Effector CD8-positive, alpha-beta T cell (primary cell): ENCODE measurements at places on chromosomes 7 and 10.

DNA sequence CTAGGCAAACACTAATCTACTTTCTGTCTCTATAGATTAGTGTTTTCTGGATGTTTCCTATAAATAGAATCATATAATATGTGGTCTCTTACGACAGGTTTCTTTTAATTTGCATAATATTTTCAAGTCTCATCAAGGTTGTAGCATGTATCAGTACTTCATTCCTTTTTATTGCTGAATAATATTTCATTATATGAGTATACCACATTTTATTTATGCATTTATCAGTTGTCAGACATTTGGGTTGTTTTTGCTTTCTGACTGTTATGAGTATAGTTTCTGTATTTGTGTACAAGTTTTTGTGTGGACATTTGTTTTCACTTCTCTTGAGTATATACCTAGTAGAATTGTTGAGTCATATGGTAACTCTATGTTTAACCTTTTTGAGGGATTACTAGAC lies 48.2 kb downstream of the SHOC2 start:
- no peak for DNase-seq

- DNase-seq, result no peak
These were observed 7.1 kb downstream of the KIF5B start for GRCh38 chr10:32049113-32049512.

DNA sequence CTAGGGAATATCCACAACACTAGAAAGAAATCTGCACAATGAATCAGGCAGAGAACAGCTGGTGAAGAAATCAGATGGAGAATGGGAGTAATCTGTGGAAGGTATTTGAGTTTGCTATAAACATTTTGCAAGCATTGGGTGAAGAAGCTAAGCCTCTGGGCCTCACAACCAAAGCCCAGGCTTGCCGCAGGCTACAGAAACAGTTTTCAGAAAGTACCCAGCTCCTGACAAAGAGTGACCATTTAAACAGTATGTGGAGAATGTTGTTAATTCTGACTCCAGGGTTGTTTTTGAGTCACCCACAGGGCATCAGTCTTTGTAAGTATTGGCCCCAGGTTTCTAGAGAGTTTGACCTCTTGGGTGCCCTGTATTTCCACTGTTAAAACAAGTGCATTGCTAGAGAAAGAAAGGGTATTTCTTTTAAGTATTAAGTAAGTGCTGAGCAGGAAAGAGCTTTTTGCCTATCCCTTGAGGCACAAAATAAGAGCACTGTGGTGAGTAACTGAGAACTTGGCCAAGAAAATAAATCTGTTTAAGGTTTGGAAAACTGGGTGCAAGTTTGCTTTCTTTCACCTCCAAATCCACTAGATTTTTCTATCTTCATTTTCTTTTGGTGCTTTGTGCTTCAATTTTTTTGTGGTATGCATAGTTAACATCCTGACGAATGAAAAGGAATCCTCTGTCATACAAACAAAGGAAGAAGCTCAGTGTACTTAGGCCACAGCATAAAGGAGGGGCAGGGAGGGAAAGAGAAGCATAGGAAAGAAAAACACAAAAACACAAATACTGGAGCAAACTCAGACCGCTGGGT lies 691.8 kb downstream of the SUGCT start:
- no peak for DNase-seq

DNA sequence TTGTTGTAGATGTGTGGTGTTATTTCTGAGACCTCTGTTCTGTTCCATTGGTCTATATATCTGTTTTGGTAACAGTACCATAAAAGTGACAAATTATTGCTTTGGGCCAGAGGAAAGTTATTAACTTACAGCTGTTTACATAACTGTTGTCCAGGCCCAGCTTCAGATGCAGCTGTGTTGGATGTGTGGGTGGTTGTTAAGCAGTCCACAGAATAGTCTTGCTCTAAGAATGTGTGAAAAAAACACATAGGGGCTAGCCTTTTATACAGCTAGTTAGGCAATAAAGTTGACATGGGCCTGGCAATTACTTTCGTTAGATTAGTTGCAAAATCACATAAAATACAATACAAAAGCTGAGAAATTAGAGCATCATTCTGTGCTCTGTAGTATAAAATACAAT lies 31.9 kb downstream of the DLD start:
- no peak for DNase-seq

DNA sequence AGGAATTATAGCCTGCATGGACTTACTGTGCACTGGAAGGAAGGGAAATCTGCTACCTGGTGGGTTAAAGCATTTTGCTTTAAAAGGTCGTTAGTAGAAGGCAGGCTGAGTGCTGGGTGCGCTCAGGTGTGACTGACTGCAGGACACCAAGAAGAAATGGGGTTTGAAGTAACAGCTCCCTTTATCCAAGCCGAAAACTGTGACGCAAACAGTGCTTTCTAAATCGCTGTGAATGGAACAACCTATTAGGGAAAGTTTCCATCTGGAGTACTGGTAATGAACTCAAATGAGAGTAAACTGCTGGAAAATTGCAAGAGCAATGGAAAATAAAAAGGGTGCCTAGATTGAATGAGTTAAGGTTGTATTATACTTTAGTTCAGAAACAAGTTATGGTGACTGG lies 95.3 kb downstream of the CNNM2 start:
- no peak for DNase-seq

- DNase-seq, result no peak
These were observed 157.4 kb upstream of the TCF7L2 start for GRCh38 chr10:112792487-112793201.

DNA sequence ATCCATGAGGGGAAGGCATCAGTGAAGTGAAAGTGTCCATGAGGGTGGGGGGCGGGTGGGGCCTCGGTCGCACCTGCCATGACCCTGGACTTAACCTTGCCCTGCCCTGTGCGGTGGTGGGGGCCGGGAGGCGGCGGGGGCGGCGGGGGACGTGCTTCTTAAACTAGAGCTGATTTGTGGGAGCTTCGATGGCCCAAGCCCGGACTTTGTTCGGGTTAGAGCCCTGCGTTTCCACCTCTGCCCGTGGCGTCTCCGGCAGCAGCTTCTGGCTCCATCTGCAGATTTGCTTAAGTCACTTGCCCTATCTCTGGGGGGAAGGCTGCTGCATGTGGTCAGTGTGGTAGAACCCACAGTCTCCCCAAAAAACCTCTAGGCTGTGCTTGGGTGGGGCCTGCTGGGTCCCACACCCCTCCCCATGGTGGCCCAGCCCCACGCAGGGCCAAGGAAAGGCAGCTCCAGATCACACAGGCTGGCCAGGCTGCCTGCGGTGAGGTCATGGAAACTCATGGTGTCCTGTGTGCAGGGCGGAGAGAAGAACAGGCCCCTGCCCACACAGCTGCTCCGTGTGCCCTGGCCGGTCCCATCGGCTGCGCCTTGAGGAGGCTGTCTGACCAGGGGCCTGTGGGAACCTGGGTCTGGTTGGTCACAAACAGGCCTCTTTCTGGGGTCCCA lies 93.2 kb downstream of the INPP5A start:
- DNase-seq, result no peak

- DNase-seq, result no peak
These were observed 2.6 kb upstream of the EGFR start for GRCh38 chr7:55016061-55016745.

DNA sequence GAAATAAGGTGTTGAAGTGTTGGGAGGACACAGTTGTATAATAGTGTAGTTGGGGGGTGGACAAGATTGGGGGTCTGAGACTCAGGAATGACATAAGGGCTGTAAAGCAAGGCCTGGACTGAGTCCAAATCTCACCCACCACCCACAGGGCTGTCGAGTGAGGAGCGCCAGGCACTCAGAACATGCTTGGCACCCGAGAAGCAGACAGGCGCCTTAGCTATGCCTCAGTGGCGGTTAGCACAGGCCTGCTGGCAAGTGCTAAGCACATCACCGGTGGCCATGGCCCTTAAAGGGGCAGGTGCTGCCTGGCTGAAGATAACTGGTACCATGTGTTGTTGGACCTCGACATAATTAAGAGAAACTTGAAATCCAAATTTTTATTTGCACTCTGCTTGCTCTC lies 90.7 kb downstream of the COL13A1 start:
- no peak for DNase-seq

DNA sequence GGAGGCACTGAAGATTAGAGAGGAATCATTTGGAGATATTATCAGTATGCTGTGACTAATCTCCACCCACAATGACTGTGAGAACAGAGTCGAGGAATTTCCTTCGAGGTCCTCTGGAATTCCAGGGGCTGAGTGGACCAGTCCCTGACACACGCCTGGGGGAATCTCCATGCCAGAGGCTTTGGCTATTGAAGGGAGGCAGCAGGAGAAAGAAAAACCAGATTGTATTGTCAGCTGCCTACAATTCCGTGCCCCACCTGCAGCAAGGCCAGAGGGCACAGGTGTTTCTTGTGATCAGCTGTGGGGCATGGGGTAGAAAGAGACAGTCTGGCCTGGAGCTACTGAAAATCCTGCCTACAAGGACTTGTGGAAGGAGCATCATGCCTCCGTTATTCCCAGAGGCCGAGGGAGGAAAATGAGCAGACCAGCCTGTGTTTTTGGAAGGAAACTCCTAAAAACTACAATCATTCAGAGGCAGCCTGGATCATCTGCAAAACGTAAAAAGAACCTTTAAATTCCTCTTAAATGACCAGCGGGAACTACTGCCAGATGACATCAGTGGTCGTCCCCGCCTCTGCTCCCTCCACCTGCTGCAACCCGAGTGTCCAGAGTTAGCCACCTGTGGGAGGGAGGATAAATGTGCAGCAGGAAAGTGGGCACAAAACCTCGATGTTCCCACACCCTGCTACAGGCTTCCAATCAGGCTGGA lies 25.4 kb upstream of the ANK3 start:
- DNase-seq, result no peak

GRCh38 chr7:131299074-131299473 lies 28.6 kb upstream of the MKLN1 start:
- no peak for DNase-seq

DNA sequence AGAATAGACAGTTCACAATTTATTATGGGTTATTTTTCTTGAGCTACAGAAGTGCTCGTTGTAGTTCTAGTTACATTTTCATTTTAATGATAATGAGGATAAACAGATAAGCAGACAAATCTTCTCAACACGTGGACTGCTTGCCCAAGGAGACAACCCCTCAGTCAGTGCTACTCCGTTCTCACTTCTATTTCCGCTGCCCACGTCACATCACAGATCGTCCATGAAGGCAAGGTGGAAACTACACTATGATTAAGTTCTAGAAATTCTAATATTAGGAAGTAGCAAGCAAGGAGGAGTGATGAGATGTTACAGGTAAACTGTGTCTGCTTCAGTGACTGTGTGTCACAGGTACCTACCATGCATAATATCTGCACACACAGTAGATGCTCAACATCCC lies 210.5 kb downstream of the CHCHD3 start:
- DNase-seq, result no peak

DNA sequence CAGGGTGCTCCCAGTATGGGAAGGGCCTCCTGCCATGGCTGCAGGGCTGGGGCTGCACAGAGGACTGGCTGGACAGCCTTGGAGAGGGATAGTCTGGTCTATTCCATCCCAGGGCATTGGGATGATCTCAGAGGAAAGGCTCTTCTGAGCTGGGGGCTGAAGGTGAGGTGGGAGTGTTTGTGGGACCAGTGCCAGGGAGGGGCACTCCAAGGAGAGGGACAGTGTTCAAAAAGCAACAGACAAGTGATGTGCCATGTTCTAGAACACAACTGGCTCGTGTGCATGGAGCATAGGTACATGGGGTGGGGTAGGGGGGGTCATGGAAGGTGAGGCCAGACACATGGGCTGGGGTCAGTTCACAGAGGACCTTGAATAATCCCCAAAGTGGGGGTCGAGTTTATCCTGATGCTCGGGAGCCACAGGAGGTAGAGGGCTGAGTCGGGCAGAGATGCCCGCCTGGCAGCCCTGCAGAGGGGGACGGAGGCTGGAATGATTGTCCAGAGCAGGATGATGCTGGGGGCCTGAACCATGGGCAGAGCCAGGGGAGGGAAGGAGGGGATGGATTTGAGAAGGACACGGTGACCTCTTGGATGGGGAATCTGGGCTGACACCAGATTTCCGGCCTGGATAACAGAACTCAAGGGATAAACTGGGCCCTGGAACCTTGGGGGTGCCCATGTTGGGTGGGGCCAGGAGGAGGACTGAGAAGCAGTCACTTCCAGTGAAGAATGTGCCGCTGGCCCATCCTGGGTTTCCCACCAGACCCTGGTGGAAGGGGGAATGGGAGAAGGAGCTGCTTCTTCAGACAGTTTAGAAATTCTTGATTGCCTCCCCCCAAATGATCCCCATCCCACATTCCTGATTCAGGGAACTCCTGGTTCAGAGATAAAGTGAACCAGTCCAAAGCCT lies 50.4 kb downstream of the NEURL1 start:
- DNase-seq, result no peak

DNA sequence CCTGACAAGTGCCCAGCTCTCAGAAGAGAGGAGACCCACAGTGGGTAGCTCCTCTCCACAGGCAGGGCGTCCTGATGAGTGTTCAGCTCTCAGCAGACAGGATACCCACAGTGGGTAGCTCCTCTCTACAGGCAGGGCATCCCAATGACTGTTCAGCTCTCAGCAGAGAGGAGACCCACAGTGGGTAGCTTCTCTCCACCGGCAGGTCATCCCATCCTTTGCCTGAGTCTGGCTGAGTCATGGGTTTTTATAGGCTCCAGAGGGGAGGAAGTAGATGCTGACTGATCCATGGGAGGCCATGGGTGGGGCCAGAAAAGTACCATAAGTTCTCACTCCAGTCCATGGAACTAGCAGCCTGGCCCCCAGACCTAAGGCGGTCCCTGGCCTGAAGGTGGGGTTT lies 18.5 kb downstream of the CFAP70 start:
- DNase-seq, result no peak

DNA sequence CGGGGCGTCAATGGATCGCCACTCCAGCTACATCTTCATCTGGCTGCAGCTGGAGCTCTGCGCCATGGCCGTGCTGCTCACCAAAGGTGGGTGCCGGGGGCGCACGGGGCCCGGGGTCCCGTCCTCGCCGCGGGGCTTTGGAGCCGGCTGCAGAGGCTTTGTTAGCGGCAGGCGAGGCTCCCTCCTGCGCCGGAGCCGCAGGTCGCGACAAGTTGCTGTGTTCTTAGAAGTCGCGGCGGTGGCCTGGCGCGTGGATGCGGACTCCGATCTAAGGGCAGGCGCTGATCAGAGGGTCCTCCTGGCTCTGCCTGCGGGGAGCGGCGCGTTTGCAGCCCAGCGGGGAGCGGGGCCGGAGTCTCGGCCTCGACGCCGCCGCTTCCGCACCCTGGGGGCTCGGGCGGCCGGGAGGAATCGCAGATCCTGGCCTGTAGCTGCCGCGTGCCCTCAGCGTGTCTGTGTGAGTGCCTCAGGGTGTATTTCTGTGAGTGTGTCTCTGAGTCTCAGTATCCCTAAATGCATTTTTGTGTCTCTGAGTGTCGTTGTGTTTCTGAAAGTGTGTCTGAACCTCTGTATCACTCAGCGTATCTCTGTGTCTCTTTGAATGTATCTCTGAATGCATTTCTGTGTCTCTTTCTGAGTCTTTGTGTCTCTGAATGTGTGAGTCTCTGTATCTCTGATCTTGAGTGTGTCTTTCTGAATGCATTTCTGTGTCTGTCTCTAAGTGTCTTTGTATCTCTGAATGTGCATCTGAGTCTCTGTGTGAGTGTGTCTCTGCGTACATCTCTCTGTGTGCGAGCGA lies 766 bp downstream of the BAMBI start:
- no peak for DNase-seq

- DNase-seq, result no peak
These were observed 16.2 kb downstream of the SLC29A3 start for GRCh38 chr10:71335173-71335708.
